ENCODE measurements at places on chromosomes 2 and 18. TPM values are rescaled to one million over a fixed set of nuclear protein-coding genes. Genes with fewer than 3 reads are reported as not detected.

GRCh38 chr2:235270956-235271355 lies 222.9 kb upstream of the AGAP1 start:
- no peaks in the 10 kb centered on the region for H3K27me3 ChIP-seq
- H3K36me3 ChIP-seq, result no peaks in the 10 kb centered on the region
- DNase-seq, result no peak

DNA sequence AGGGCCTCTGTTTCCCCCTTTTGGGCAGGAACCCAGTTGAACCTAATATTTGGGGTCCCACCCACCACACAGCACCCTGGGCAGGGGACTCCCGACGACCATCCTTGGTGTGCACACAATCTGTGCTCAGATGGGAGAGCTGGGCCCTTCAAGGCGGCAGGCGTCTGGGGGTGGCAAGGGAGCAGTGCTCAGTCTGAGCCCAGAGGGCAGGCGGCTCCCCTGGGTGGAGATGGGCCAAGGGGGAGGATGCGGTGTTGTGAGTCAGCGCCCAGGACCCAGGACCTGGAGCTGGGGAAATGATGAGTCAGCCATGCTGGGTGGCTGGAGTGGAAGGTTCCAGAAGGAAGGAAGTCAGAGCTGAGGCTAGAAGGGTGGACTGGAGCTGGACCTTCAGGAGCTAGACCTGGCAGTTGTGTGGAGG lies 3.8 kb downstream of the PROM2 start:
- H3K4me3 ChIP-seq, result no peak overlapping the region
- no peak for DNase-seq
- H3K27me3 ChIP-seq, result no peaks in the 10 kb centered on the region
- H3K4me1 ChIP-seq, result no peaks in the 10 kb centered on the region
- no peak overlapping the region for H3K27ac ChIP-seq

GRCh38 chr2:96806468-96807126 lies 9.5 kb upstream of the CNNM3 start:
- DNase-seq, result no peak
- H3K4me1 ChIP-seq, result no peaks in the 10 kb centered on the region
- no peak overlapping the region for H3K4me3 ChIP-seq

SPDYA gene
- total RNA-seq, result 1.7 TPM

ABCB11 gene
- total RNA-seq, result 0.31 TPM

TMEM200C gene
- total RNA-seq, result 5.8 TPM

All from adrenal gland (tissue), 19 donors.